ENCODE measurements at places on chromosomes 1 and 21. TPM values are rescaled to one million over a fixed set of nuclear protein-coding genes. Genes with fewer than 3 reads are reported as not detected.

GRCh38 chr21:34692458-34693020 is 23.7 kb downstream of the CLIC6 start:
- no peak for DNase-seq

DNA sequence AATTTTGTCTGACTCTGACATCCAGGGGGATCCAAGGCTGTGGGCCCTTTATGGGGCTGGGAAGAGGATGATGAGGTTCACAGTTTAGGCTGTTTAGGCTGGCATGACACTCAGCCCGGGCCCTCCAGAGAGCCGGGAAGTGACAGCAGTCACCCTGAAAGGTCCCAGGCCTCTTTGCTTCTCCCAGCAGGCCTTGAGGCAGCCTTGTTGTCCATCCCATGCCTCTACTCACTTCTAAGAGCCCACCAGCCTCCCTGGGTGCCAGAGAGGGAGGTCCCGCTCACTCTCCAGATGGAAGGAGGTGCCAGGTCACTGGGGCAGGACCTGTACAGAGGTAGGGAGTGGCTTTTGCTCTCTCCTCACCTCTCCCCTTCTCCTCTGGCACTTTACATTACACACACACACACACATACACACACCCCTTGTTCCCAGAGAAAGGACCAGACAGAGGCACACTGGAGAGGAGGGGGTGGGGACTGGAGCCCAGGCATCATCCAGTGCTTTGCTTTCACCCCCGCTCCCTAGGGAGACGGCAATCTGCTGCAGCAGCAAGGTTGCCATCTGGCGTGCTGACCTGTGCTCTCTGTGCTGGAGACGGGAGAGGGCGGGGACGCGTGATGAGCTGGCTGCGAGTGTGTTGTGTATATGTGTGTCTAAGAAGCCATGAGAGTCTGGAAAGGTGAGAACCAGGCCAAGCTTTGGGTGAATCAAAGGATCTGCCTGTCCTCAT is 4.6 kb downstream of the KLHDC8A start:
- no peak for DNase-seq

Gene PRKCZ
- 25.9 TPM for total RNA-seq

DNA sequence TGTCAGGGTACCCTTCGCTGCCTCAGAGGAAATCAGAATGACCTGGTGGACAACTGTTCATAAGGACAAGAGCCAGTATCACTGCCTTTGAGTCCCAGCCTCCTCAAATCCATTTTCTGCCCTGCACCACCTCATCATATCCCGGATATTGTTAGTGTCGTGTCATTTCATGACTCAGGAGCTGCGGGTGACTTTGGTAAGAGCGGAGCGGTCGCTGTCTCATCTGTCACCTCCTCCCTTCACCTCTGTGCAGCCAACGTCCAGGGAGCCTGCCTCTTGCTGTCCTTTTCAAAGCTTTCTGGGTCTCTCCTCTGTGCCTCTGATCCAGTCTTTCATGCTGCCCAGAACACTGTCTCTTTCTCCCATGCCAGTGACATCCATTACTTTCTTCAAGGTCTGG is 7.0 kb upstream of the C1orf198 start:
- no peak for DNase-seq

- DNase-seq = no peak
Measured at GRCh38 chr1:99727575-99728185, 38.8 kb downstream of the FRRS1 start.

DNA sequence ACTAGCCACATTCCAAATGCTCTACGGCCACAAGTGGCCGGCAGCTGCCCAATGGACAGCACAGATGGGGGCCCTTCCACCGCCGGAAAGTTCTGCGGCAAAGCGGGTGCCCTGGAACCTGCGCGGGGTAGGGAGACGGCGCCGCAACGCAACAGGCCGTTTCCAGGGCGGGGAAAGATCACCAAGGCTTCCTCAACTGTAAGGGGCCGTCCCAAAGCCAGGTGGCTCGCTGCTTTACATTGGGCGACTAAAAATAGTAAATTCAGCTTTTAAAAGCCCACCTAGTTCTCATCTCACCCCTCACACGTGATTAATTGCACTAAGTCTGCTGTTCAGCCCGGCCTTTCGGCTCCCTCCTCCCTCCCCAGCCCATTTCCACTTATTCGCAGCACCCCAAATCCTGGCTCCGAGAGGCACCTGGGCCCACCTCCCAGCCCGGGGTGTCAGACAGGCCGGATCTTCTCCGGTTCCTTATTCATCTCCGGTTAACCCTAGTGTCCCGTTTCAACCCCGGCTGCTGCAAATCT is 643 bp downstream of the CFAP298 start:
- no peak for DNase-seq

GRCh38 chr1:11839727-11840705 is 7.6 kb downstream of the NPPA start:
- DNase-seq = no peak

Gene B4GALT2
- total RNA-seq = 50.5 TPM

- DNase-seq = no peak
Measured at GRCh38 chr1:221302810-221303209, 423.6 kb downstream of the HLX start.

Gene S100A7A
- not detected for total RNA-seq

GRCh38 chr1:218495931-218496330 is 150.8 kb downstream of the TGFB2 start:
- DNase-seq = no peak

DNA sequence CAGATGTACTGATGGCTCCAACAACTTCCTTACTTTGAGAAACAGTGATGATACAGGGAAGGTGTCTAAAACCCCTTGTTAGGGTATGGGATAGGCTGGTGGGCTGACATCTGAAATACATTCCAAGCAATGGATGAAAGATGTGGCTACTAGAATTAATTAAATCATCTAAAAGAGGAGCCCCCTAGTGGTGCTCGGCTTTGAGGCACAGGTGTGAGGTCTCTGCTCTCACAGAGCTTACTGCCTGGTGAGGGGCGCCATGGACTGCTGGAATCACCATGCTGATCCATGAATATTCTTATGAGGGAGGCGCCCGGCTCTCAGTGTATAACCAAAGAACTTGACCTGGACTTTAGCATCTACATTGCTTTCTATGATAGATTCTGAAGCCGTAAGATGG is 48.5 kb downstream of the GNG4 start:
- DNase-seq = no peak

GRCh38 chr1:165152109-165152508 is 204.4 kb downstream of the LMX1A start:
- DNase-seq = no peak

- no peak for DNase-seq
Measured at GRCh38 chr1:115098979-115099692, 9.8 kb upstream of the TSPAN2 start.

GRCh38 chr1:226867461-226868054 is 2.9 kb upstream of the PSEN2 start:
- no peak for DNase-seq

DNA sequence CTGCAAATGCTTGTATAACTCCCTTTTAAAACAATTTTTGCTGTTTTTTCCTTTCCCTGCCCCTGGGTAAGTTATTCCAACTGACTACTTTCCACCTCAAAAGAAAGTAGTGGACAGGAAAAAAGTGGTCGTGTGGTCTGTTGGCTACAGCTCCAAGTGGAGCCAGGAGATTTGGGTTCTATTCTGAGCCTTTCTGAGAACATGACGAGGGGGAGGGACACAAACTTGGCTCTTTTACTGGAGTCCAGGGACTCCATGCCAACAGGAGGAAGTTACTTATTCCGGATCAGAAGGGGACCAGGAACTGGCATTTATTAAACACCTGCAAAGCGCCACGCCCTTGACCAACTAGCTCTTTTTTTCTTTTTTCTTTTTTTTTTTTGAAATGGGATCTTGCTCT is 79.0 kb upstream of the CAPZB start:
- DNase-seq = no peak

DNA sequence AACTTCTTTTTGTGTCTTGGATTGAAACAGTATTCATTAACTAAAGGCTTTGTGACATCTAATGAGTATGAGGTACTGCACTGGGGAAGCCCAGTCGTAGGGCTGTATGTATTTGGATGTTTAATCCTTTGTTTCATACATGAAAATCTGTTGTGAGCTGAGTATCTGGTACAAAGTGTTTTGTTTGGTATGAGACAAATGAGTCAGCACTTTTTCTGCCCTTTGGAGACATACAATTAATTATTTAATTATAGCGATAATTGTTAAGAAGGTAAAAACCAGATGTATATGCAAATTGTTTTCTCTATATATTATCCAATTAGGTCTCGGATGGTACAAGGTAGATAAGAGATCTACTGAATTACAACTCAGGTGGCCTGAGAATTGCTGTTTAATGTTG is 36.3 kb downstream of the MARK1 start:
- no peak for DNase-seq

GRCh38 chr1:165858967-165859845 is 31.8 kb downstream of the UCK2 start:
- no peak for DNase-seq

Gene GSTM5
- 1.2 TPM for total RNA-seq

GRCh38 chr1:162276493-162276892 is 100.2 kb downstream of the SPATA46 start:
- no peak for DNase-seq

Gene SDE2
- total RNA-seq = 29.7 TPM
